Occipital lobe (tissue), 3 donors: ENCODE measurements at places on chromosomes 2 and 18.

DNA sequence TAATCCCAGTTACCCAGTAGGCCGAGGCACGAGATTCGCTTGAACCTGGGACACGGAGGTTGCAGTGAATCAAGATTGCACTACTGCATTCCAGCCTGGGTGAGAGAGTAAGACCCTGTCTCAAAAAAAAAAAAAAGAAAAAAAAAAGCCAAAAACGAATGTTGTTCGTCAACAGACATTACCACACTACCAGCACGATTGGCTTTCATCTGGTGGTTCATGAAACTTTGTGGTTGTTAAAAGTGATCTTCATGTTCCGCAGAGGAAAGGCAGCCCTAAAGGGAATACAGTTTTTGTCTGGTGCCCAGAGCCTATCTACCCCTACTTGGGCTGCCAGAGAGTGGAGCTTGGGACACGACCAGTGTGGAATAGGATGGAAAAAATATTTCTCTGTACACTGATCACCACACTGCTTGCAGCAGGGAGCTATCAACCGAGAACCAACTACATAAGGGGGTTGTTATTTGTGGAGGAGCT, 13.6 kb upstream of the CXCR4 start:
- DNase-seq = no peak

DNA sequence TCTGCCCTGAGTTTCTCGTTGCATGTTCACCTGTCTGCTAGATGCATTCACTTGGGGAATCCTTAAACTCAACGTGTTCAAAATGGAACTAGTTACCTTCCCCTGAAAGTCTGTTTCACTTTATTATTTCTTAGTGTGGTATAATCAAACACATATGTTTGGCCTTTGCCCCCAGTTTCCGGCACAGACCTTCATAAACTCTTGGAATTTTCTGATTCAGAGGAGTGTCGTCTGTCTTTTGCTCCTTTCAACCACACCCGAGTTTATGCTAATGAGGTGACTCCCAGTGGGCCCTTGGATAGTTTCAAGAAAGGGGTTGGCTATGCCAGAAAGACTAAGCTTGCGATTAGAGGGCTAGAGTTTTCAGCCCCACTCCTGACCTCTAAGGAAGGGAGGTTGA, 198.9 kb downstream of the CDCA7 start:
- DNase-seq = no peak

DNA sequence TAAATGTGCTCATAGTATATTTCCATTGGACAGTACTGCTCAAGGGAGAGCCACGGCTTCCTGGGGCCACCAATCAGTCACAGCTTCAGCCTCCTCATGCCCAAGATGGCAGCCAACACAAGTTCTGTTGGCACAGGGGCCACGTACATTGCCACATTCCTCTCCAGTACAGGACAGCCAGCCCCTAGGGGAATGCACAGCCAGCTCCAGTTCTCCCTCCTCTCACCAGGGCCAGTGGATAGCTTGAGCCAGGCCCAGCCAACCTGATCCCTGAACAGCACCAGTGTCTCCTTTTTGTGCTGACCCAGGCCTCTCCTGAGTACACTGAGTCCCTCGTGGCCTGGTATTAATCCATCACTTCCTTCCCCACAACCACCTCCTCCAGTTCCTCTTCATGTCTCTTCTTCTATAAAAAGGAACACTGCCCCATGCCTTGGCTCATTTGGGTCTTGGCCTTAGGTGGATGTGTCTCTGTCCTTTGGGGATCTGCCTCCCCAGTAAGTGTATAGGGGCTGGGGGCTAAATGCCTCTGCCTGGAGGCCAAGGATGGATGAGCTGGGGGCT, 168.7 kb downstream of the TNS1 start:
- no peak for DNase-seq

DNA sequence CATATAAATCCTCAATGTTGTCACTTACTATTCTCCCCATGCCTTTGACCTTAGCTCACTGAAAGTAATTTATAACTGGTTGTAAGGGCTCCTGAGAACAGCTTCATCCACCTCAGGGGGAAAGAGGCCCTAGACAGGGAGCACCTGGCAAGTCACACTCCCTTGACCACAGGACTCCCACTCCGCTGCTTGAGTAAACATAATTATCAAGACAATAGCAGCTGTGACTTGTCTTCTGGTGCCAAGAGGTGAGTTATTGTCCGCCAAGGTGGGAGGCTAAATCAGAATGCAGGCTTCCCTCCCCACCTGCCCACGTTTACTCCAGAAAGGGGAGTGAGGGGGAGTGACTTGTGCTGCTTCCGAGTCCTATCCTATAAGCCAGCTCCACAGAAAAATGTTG, 230.6 kb upstream of the LRATD1 start:
- no peak for DNase-seq

- no peak for DNase-seq
These were observed 221.5 kb upstream of the NCKAP5 start for GRCh38 chr2:133789743-133790142.

- no peak for DNase-seq
These were observed 77.1 kb upstream of the COL3A1 start for GRCh38 chr2:188897096-188897495.

DNA sequence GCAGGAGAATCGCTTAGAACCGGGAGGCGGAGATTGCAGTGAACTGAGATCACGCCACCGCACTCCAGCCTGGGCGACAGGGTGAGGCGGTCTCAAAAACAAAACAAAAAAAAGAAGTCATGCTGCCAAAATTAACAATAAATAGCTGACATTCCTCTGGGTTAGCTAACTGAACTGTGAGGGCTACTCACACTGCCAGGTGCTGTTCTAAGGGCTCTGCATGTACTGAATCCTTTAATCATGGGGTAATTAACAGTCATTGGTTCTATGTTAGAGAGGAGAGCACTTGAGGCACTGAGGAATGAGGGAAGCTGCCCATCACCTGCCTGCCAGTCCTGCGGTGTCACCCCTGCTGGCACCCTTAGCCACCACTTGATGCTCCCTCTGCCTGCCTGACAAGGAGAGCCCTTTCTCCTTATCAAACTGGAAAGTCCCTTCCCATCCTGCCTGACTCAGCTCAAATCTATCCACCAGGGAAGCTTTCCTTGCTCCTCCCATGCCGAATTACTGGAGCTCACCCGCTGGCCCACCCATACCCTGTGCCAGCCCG, 73.0 kb upstream of the RIOK3 start:
- DNase-seq = no peak

- no peak for DNase-seq
These were observed 42.5 kb upstream of the ASAP2 start for GRCh38 chr2:9164112-9164608.

DNA sequence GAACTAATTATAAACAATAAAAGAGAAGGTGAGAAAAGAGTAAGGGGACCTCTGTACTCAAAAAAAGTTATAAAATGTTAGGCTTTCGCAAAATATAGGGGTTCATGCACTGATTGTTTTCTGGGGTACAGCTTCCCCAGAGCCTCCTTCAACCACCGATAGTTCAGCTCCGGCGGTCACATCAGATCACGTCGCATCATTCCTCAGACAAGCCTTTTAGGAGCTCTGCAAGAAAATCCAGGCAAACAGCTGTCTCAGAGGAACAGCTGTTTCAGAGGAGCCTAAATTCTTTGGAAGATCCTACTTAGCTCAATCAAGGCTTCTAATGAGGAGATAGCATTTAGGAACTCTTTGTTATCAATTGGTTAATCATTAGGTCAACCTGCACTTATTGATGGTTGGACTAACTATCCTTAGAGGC, 78.7 kb downstream of the MYCN start:
- no peak for DNase-seq

- no peak for DNase-seq
These were observed 127.3 kb upstream of the ERBB4 start for GRCh38 chr2:212665948-212666347.

DNA sequence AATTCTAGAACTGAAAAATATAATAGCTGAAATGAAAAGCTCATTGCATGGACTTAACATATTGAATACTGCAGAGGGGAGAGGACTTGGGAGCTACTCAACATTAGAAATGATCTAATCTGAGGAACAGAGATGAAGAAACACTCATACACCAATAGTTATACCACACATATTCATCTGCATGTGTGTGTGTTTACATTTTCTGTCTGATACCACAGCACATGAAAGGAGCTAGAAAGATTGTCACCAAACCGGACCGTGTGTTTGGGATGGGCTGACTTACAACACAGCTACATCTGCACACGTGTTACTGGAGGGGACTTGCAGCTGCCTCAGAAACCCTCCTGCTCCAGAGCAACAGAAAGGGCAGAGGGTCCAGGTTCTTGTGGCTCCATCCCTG, 47.8 kb downstream of the PXDN start:
- no peak for DNase-seq

DNA sequence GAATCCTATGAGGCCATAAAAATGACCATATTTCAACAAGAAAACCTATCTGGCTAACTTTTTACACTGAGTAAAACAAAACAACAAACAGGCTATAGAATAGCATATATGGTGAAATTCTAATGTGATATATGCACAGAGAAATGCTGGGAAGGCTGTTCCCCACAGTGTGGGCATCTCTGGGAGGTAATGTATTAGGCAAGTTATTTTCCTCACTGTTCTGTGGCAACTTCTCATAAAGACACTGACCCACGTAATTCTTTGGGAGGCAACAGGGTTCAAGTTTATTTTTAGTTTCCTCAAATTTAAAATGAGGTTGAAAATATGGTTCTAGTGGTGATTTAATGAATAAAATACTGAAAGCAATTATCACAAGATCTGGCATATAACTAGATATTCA, 46.7 kb downstream of the RNU4ATAC start:
- DNase-seq = no peak

- DNase-seq = no peak
These were observed 9.0 kb upstream of the AFTPH start for GRCh38 chr2:64515086-64515485.

DNA sequence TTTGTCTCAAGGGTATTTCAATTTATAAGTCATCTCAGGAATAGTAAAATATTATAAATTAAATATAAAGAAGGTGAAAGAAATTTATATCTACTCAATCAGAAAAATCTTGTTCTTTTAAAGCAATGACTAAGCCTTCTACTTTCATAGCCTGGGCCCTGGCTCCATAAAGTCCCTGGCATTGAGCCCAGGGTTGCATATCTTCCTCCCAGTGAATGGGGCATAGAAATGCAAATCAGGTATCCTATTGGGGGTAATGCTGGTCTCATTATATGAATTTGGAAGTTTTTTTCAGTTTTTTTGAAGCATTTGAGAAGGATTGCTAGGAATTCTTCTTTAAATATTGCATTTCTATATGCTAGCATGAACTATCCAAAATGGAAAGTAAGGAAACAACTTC, 73.9 kb upstream of the MC2R start:
- DNase-seq = no peak

DNA sequence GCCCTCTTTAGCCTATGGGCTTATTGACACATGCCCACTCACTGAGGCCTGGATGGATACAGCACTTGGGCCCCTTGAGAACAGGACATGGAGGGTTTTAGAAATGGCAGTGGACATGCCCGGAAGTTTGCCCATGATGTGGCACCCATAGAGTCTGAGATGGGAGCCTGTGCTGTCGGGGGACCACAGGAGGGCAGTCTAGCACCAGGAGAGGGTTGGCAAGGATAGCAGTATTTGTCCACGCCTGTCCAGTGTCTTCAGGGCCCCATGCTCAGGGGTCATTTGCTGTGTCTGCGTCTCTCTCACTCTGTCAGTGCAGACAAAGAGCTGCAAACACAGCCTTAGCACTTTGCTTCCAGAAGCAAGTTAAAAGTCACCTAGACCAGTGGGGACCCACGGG, 48.7 kb downstream of the IL1RL2 start:
- DNase-seq = no peak

DNA sequence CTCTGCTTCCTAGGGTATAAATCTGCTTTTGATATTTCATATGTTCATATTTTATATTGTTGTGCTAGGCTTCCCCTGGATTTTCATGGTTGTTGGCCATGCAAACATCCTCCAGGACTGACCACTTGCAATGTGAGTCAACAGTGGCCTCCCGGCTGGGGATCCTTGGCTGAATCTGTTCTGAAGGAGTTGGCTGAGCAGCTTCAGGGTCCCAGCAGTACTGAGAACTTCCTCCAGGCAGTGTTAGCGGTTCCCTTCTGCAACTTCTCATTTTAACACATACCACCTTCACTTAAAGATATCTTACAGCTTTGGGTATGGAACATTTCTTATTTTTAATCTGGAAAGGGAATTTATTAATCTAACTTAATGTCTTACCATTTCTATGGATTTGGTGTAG, 122.1 kb downstream of the DTNB start:
- no peak for DNase-seq

- DNase-seq = no peak
These were observed 99.1 kb downstream of the ALPK2 start for GRCh38 chr18:58529714-58530354.

- no peak for DNase-seq
These were observed 750.2 kb downstream of the SLC4A3 start for GRCh38 chr2:220377482-220378155.

- DNase-seq = no peak
These were observed 1046.7 kb upstream of the SLC39A10 start for GRCh38 chr2:194610297-194610696.

DNA sequence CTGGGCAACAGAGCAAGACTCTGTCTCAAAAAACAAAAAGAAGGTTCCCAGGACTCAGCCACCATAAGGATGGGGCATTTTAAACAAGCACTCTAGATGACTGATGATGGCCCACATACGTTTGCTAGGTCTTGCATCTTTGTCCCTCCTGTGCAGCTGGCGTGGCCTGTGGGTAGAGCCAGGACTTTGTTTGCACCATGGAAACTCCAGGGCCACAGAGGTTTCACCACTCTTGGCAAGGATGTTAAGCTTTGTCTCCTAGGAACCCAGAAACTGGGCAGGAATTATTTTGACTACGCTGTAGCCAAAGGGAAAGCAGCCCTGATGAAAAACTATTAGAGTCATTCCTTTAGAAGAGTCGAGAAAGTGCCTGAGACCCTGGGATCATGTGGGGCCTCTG, 75.3 kb upstream of the STPG4 start:
- DNase-seq = no peak

DNA sequence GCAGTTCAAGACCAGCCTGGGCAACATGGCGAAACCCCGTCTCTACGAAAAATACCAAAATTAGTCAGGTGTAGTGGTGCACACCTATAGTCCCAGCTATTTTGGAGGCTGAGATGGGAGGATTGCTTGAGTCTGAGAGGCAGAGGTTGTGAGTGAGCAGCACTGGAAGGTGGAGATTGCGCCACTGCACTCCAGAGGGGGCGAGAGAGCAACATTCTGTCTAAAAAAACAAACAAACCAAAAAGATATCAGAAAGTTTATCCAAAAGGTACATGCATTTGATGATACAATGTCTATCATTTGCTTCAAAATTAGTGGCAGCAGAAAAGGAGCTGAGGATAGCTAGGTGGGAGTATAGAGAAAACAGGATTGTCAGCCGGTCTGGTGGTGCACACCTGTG, 39.8 kb upstream of the CABLES1 start:
- DNase-seq = no peak

DNA sequence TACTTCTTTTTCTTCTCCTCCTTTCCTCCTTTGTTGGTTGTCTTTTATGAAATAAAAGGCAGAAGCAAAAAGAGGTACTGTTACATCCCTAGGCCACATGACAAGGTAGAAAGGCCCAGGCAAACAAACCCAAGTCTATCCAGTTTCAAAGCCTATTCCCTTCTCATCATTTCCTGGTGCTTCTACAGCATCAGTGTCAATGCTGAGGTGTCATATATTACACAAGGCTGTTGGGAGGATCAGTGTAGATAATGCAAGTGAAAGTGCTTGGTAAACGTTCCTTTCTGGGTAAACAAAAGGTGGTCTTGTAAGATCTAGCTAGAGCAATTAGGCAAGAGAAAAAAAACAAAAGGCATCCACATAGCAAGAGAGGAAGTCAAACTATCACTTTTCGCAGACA, 64.9 kb downstream of the EVA1A start:
- no peak for DNase-seq
